ENCODE measurements at places on chromosomes 7 and 10.

- no peak for DNase-seq
Measured at GRCh38 chr7:124724507-124725192, 40.9 kb downstream of the GPR37 start.

- no peak for DNase-seq
Measured at GRCh38 chr7:148882841-148883265, 1.2 kb downstream of the EZH2 start.

DNA sequence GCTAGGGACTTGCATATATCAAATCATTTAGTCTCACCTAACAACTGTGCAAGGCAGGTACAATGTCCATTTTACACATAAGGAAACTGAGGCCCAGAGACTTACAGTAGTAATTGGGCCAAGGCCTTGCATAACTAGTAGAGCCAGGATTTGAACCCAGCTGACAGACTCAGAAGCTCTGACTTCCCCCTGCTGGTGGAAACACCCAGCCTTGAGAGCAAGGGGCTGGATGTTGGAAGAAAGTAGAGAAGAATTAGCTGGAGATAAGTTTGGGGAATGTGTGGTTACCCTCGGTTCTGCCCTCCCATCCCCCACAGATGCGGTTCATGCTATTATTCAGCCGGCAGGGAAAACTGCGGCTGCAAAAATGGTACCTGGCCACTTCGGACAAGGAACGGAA, 2.0 kb downstream of the AP1S1 start:
- DNase-seq: no peak

DNA sequence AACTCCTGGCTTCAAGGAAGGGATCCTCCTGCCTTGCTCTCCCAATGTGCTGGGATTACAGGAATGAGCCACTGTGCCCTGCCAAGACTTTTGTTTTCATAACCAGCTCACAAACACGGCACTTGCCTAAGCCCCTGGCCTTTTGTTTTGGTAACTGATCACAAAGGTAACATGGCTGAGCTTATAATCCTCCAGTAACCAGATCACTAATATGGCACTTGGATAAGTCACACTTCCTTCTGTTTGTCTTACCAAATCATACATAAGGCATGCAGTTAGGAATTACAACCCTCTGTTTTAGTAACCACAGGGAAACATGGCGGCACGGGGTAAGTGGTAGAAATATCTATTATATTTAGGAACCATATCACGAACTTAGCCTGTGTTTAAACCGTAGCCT, 577.1 kb downstream of the CALN1 start:
- no peak for DNase-seq

- DNase-seq: no peak
Measured at GRCh38 chr7:20284771-20285143, 45.9 kb upstream of the ITGB8 start.

- DNase-seq: no peak
Measured at GRCh38 chr10:118036281-118036875, 10.4 kb downstream of the RAB11FIP2 start.

GRCh38 chr10:133511408-133511807, 15.8 kb upstream of the CYP2E1 start:
- DNase-seq: no peak

DNA sequence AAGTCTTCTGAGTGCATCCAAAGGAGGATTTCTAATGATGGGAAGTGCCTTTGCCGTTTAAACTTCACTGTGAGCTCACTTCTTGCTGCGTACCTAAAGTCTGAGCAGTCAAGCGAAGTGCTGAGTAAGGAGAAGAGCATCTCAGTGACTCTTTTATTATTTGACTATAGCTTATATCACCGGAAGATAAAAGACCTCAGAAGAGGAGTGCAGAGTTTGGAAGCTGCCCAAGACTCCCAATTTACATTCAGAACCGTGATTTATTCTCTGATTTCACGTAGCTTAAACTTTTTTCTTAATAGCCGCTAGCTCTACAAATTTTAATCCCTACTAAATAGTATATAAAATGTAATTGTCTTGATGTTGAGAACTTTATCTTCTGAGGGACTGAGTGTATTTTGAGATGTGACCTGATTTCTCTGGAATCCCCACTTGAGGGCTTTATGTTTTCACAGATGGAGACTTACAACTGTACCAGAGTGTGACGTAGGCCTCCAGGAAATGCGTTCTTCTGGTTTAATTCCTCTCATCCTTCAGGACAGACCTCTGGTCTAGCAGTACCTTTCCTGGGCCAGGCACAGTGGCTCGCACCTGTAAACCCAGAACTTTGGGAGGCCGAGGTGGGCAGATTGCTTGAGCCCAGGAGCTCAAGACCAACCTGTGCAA, 51.1 kb downstream of the CAMK1D start:
- DNase-seq: peak; percentile 17

- DNase-seq: no peak
Measured at GRCh38 chr7:138957217-138957616, 24.0 kb downstream of the KIAA1549 start.

GRCh38 chr7:100914879-100915447, 19.3 kb upstream of the ACHE start:
- no peak for DNase-seq

DNA sequence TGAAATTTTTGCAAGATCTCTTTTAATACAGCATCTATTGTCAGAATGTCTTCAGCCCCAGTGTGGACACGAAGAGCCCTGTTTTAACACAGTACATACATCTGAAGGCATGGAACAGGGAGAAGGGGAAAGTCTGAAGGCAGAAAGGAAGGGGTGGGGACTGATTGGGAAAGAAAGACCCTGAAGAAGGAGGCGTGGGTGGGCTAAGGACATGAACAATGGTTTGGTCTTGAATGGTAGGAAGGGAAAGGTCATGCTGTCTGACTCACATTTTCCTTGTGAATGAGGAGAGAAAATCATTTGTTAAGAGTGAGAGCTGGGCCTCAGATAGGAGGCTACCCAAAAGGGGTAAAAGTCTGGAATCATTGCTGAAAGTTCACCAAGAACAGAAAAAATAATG, 297.1 kb downstream of the GALNT17 start:
- no peak for DNase-seq

GRCh38 chr10:47264797-47265281, 35.2 kb upstream of the GDF10 start:
- no peak for DNase-seq

- DNase-seq: no peak
Measured at GRCh38 chr10:58281092-58281752, 12.3 kb downstream of the CISD1 start.

DNA sequence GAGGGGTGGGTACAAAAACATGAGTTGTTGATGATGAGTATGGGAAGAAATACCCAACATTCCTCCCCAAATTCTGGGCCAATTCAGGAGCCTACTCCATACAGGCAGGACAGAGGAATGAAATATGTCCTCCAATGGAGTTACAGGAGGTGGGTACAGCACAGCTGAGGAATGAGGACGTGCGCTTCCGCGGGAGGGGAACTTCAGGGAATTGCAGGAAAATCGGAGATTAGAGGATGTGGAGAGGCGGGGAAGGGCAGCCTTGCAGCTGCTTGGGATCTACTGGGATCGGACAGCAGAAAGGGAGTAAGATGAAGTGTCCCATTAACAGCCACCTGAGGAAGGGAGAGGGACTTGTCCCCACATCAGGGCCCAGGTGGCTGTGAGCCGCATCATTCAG, 50.2 kb downstream of the PDIA4 start:
- no peak for DNase-seq

DNA sequence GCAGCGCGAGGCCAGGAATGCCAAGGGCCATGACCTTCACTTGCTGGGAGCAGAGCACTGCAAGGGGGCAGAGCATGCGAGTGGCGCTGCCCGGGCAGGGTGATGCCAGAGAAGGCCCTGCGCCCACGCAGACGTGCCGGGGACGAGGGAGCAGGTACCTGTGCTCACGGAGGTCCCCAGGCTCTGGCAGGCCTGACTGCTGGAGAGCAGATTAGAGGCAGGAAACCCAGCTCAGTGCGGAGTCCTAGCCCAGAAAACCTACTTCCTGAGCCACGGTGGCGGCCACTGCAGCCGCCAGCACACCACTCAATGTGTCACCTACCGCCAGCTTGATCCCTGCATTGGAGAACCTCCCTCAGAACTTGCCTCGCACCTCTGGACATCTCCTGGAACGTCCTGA, 148.4 kb downstream of the MAD1L1 start:
- no peak for DNase-seq

- no peak for DNase-seq
Measured at GRCh38 chr7:28069807-28070206, 110.8 kb downstream of the JAZF1 start.

DNA sequence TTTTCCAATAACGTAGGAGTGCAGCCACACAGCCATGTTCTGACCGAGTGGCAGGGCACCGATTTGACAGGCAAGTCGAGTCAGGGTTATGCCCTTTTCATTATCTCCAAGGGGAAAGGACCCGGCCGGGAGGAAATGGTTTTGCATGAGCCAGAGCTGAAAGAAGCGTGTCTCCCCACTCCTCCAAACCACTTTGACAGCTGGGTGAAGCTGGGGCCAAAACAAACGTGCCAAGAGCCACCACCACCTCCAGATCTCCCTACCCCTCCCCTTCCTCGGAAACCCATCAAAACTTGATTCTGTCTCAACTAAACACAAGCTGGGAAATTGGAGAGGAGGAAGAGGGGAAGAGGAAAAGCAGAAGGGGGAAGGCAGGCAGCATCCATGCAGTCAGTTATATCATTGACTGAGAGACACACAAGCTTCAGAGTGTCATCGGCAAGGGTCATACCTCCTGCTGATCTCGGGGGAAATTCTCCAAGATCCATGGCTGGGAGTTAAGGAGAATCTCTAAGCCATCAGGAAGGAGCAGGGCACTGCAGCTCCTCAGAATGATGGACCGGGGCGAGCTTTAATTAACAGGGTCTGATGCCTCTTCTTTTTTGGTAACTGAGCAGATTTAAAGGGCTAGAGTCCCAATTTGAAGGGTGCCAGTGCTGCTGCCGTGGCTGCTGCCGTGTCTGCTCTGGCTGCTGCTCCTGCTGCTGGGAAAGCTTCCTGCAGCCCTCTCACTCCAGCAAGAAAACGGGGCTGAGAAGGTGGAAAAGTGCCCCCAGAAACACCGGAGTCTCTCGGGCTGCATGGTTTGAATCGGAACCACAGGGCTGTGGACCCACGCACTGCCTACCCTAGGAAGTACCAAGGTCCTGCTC, 34.7 kb upstream of the CALN1 start:
- no peak for DNase-seq

DNA sequence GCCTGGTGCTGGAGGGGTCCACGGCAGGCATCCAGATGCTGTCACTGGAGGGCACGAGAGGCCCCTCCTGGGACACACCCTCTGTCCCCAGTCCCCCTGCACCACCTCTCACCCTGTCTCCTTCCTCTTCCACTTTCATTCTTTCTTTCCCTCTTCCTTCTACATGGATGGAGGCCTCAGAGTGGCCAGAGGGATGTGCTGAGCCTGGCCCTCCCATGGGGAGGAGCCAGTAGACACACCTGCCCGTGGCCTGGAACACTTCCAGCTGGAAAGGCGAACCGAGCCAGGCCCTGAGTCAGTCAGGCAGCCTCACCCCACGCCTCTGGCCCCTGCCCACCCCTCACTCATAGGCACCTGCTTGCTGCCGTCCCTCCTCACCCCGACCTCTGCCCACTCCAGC, 55.9 kb upstream of the MXI1 start:
- DNase-seq: no peak

DNA sequence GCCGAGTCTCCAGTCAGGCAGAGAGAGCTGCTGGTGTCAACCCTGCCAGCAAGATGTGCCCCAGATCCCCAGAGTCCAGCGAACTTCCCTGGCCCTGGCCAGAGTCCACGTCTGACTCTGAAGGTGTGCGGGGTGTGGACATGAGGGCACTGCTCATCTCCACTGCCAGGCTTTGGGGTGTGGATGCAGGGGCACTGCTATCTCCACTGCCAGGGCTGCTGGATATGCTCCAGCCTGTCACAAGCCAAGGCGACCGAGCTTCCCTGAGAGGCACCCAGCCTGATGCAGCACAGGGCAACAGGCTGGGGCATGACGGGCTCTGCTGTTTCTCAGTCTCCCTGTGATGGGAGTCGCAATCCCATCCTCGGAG, 596.8 kb downstream of the PTPRN2 start:
- no peak for DNase-seq

DNA sequence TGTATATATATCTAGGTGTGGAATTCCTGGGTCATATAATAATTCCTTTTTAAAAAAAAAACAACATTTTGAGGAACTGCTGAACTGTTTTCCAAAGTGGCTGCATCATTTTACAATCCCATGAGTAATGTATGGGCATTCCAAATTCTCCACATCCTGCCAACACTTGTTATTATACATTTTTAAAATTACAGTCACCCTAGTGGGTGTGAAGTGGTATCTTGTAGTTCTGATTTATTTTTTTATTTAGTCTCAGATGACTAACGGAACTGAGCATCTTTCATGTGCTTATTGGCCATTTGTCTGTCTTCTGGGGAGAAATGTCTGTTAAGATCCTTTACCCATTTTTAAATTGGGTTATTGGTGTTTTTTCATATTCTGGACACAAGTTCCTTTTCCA, 12.0 kb upstream of the KLHL7 start:
- no peak for DNase-seq

- no peak for DNase-seq
Measured at GRCh38 chr7:108051454-108051853, 48.5 kb upstream of the LAMB1 start.

GRCh38 chr7:4884164-4884563, 648 bp upstream of the RADIL start:
- DNase-seq: no peak

DNA sequence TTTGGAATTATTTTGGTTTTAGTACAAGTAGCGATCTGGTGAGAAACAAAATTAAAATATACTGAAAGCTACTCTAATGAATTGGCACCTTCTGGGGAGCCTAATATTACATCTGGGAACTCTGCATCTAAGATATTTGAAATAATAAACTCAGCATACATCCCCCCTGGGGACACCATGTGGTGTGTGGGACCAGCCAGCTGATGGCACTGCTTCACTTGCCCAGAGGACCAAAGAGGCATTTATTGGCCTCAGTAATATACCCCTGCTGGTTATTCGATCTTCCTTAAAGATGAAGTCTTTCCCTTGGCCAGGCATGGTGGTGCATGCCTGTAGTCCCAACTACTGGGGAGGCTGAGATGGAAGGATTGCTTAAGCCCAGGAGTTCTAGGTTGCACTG, 195.1 kb upstream of the AUTS2 start:
- no peak for DNase-seq

GRCh38 chr7:27345164-27345887, 102.7 kb downstream of the EVX1 start:
- DNase-seq: no peak

DNA sequence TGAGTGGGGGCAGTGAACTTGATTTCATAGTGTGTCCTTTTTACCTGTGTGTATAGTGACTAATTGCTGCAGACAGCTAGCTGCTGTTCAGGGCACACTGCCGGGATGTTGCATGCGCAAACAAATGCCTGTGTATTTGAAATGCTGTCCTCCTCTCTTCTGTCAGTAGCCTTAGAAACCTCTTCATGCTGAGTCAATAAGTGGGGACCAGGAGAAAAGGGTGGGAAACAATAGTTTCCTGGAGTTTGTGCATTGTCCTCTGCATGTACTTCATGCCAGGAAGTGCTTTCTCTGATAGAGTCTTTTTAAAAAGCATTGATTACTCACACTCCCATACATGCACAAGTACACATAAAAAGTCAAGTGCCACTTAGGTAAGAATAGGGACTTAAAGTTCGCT, 1183.7 kb upstream of the CELF2 start:
- no peak for DNase-seq

- no peak for DNase-seq
Measured at GRCh38 chr10:103125323-103126267, 67.5 kb downstream of the NT5C2 start.

- DNase-seq: no peak
Measured at GRCh38 chr7:98210513-98211220, 572 bp upstream of the BHLHA15 start.

All from mesothelial cell of epicardium (in vitro differentiated cells).